Activated CD4-positive, CD25-positive, alpha-beta regulatory T cell treated with anti-CD3 and anti-CD28 coated beads, Interleukin-2, amount 50 U/mL, for 16 hours (primary cell): ENCODE measurements at places on chromosomes 5 and 9.

- DNase-seq: no peak
These were observed 150.9 kb downstream of the MARCHF11 start for GRCh38 chr5:16028708-16029107.

DNA sequence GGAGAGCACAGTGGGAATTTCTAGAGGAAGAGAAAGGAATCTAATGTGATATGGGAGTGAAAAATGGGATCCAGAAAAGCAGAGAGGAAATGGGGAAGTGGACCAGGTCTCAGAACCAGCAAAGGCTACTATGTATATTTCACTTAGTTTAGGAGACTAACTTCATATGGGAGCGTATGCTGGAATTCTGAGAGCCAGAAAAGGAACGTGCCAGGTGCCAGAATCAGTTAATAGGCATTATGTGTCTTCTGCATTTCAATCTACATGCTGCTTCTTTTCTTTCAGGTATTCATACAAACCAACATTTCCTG lies 28.5 kb upstream of the IFNA14 start:
- DNase-seq: no peak

DNA sequence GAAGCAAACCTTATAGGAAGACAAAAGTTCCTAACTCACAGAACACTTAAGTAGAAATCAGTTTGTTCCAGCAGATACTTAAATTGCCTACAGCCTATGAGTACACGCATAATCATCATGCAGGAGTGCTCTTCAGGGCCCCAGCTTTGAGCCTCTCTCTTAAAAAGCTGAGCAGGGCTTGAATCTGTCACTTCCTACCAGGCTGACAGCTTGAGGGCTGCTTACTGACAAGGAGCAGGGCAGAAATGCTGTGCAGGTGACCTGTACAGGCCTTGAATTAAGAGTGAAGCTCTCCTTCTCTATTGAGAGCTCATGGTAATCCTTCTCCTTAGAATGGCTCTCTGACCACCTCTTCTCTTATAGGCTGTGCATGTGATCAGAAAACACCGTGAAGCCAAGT lies 66.5 kb upstream of the MAST4 start:
- DNase-seq: no peak

DNA sequence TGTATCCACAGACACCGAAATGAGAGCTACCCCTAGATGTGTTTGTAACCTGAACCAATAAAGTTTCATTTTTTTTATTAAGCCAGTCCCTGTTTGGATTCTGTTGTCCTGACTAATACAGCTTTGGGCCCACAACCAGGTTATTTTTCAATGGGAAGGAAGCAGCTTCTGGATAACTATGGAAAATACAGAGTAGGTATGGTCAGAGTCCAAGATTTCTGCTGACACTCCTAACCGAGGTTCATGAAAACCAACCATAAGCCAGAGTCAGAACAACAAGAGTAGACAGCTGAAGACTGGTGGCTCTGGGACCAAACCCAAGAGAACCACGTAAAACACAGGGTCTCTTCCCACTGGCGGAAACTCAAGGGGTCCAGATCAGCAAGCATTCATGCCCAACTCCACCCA lies 10.8 kb downstream of the KLF9 start:
- DNase-seq: no peak

- DNase-seq: no peak
These were observed 337.8 kb downstream of the DEPDC1B start for GRCh38 chr5:60362158-60362557.

- no peak for DNase-seq
These were observed 32.9 kb upstream of the FAM120AOS start for GRCh38 chr9:93486268-93486667.

GRCh38 chr9:72382405-72382804 lies 17.4 kb upstream of the ZFAND5 start:
- no peak for DNase-seq

DNA sequence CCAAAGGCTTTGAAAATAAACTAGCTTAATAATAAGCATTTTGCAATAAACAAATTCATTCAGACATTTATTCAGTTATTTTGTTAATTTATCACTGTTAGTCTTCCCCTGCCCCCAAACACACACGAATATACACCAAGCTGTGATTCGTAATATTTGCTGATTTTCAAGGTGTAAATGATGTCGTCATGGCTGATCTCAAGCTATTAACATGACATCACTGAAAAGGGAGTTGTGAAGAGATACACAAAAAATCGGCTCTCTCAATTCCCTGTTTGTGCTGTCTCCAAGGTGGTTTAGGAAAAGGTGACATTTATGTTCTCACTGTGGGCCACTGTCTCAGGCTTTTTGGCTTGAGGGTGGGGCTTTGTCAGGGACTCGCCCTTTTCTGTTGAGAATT lies 413.3 kb downstream of the CDH9 start:
- DNase-seq: no peak

- no peak for DNase-seq
These were observed 217.3 kb upstream of the IL12B start for GRCh38 chr5:159547466-159548195.

DNA sequence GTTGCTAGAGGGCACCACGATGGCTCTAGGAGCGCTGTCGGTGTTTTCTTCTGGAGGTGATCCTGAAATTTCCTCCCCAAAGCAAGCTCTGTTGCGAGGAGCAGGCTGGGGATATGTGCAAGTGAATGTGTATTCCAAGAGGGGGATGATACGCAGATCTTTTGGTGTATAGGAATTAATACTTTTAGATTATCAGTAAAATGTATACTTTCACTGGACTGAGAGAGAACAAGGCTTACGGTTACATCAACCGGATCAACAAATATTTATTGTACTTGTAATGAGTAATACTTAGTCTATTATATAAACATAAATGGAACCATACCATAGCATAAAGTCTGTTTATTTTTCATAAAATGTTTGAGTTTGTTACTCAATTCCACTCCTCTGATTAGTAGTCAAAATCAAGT lies 632 bp upstream of the PRKAA1 start:
- no peak for DNase-seq

GRCh38 chr5:143094087-143094521 lies 309.4 kb downstream of the NR3C1 start:
- DNase-seq: no peak

GRCh38 chr5:74762599-74762998 lies 4.3 kb downstream of the GFM2 start:
- DNase-seq: no peak

DNA sequence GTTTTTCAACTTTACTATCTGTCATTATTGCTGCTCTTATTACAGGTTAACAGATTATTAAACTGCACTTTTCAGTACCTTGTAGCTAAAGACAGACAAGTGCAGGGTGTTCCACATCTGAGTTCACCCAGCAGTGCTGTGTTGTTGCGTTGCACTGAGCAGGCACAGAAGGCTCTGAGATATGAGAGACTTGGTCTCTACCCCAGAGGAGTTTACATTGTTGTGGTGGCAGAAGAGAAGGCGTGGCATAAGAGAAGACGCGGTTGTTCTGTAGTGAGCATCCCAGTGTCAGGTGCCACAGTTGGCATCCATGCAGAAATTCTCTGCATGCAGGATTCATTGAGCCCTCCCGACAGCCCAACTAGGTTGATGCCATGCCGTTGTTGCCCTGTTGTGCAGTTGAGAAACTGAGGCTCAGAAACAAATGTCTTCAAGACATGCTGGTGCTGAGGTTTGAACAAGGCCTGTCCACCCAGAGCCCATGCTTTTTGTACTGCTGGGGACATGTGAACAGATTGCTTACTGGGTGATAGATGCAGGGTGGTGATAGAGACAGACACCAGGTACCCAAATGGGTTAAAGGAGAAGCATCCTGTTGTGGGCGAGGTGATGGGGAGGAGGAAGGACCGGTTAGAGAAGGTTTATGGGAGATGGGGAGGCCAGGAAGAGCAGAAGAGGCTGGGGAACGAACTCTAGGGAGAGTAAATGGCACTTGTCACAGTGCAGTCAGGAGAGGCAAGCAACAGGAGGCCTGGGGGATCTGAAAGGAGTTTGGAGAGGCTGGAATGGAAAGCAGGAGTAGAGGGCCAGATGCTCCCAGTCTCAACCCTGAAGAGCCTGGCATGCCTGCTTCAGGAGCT lies 8.2 kb downstream of the ABL1 start:
- DNase-seq: no peak

GRCh38 chr9:89808756-89809181 lies 204.0 kb downstream of the GADD45G start:
- DNase-seq: no peak

DNA sequence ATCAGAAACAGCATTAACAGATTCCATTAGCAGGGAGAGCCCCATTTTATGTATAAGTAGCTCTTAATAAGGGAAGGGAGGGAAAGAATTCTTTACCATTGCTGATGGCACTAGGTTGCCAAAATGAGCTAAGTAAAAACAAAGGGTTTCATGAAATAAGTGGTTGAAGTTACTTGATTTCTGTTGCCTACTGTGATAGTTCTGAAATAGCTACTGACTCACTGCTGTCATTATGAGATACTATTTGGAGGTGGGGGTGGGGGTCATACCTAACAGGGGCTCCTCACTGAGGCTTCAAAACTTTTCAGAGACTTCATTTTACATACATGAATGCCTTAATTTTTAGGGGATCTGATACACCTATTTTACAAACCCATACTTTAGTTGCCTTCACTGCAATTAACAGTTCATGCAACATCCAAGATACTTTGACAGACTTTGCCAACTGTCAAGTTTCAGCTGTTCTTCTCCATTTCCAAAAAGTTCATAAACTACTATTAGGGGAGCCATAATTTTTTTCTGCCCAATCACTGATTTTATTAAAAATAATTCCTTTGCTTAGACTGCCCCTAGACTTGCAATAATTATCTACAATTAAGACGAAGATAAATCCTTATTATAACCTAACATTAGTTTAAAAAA lies 4.6 kb downstream of the HOMER1 start:
- no peak for DNase-seq

DNA sequence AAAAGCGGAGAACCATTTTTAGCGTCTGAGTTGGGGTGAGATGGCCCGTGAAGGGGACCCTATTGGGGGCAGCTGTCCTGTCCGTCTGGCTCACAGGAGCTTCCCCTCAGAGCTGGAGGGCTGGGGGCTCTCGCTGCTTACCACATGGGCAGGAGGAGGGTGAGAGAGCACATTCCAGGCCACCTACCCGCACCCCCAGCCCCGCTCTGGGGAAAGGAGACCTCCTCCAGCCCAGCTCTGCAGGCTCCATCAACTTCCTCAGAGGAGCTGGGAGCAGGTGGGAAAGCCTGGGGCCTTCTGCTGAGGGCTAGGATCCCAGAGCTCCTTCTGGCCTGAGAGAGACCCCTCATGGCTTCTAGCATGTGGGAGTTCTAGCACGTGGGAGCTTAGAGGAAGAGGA lies 27.1 kb upstream of the SPTLC1 start:
- no peak for DNase-seq

DNA sequence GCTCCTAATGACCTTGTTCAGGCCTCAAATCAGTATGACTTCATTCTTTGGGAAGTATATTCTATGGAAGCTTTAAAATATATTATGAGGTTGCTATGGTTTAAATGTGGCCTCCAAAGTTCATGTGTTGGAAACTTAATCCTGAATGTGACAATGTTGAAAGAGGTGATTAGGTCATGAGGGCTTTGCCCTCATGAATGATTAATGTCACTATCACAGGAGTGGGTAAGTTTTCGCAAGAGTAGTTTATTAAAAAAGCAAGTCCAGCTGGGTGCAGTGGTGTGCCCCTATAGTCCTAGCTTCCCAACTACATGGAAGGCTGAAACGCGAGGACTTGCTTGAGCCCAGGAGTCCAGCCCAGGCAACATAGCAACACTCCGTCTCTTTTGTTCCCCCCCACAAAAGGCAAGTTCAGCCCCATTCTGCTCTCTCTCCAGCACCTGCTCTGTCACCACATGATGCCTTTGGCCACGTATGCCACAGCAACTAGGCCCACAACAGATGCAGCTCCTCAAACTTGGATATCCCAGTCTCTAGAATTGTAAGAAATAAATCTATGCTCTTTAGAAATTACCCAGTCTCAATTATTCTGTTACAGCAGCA lies 105.3 kb downstream of the SIL1 start:
- DNase-seq: no peak

- DNase-seq: no peak
These were observed 532.1 kb upstream of the DMAC1 start for GRCh38 chr9:8331507-8332330.

- no peak for DNase-seq
These were observed 112.2 kb downstream of the MCTP1 start for GRCh38 chr5:95172659-95173058.

GRCh38 chr9:32991897-32992594 lies 9.4 kb downstream of the APTX start:
- no peak for DNase-seq

GRCh38 chr9:133676450-133676849 lies 40.3 kb downstream of the DBH start:
- DNase-seq: no peak

- no peak for DNase-seq
These were observed 396.1 kb downstream of the GADD45G start for GRCh38 chr9:90000925-90001324.

GRCh38 chr5:169009123-169009522 lies 291.8 kb downstream of the SLIT3 start:
- no peak for DNase-seq

- no peak for DNase-seq
These were observed 9.6 kb upstream of the TOR4A start for GRCh38 chr9:137267933-137268355.

GRCh38 chr9:128933731-128934130 lies 12.9 kb downstream of the PHYHD1 start:
- no peak for DNase-seq

DNA sequence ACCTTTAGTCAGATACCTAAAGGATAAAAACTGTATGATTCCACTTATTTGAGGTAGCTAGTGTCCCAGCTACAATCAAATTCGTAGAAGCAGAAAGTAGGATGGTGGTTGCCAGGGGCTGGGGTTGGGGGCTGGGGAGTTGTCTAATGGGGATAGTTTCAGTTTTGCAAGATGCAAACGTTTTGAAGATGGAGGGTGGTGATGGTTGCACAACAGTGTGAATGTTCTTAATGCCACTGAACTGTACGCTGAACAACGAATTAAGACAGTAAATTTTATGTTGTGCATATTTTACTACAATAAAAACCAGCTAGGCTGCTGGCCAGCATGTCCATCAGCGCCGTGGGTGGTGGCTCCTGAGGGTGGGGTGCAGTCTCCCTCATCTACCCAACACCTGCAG lies 137.8 kb downstream of the GADD45G start:
- DNase-seq: no peak

DNA sequence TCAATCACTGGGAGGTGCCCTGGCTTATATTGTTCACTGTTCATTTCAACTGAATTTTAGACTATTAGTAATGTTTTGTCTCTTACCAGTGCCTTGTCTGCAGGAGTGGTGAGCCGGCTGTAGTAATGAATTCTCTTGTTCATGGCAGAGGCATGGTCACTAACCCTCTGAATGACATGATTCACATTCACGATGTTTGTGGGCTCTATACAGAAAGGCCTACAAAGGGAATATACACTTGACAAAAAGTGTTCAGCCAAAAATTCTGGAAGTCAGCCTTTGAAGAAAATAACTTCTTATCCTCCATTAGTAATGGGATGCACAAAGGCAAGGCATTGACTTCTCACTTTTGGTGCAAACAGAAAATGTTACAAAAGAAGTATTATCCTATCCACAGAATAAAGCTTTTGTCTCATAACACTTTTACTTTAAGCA lies 39.6 kb downstream of the SLC38A9 start:
- DNase-seq: no peak

DNA sequence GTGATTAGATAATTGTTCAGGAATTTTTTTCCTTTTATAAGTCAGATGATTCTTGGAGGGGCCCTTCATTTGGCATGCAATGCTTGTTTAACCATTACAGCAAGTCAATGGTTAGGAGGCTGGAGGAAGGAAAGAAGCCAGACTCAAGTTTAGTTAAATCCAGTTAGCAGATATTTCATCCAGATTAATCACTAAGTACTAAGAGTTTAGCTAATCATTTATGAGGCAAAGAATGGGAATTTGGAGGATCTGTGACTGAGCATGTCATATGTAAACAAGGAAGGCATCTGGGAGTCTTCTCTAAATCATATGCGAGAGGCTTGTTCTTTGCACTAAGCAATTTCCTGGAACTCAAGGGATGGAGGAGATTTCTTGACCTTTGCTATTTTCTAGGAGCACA lies 145.3 kb upstream of the SGCD start:
- no peak for DNase-seq
